Cortex of kidney (tissue), 1 donor: ENCODE measurements at places on chromosomes 6 and 20.

DNA sequence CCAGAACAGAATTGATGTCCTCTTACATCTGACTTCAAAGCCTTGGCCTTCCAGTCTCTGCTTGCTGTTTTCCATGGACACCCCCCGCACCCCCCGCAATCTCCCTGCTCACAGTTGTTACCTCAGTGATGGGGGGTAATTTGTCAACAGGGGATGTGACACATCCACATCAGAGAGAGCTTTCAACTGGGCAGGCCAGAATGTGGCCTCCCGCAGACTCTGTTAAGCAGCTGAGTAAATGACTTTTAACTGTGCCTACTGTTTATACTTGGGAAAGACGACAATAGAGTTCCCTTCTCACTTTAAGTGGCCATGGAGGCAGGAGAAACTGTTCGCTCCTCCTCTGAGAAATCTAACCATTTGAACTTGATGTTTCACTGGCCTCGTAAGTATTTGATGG is 51.0 kb downstream of the TXNDC5 start:
- no peak for DNase-seq

GRCh38 chr6:140478631-140479030 is 1104.2 kb upstream of the CITED2 start:
- DNase-seq, result no peak

- DNase-seq, result no peak
Observed at GRCh38 chr6:150150821-150151646, 8.2 kb downstream of the PPP1R14C start.

GRCh38 chr6:132404736-132405135 is 3.5 kb upstream of the MOXD1 start:
- DNase-seq, result no peak

DNA sequence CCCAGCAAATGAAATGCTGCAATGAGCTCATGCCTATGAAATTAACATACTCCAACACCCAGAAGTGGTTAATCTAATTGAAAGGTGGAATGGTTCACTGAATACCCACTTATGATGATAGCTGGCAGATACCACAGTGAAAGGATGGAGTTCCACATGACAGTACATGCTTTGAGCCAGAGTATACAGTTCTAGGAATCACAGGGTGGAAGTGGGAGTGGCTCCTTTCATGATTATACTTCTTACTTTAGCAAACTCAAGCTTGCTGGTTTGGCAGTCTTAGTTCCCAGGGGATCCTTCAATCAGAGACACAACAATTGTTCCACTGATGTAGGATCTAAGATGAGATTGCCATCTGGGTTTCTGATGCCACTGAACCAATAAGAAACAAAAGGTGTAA is 21.5 kb downstream of the CD164 start:
- DNase-seq, result no peak

DNA sequence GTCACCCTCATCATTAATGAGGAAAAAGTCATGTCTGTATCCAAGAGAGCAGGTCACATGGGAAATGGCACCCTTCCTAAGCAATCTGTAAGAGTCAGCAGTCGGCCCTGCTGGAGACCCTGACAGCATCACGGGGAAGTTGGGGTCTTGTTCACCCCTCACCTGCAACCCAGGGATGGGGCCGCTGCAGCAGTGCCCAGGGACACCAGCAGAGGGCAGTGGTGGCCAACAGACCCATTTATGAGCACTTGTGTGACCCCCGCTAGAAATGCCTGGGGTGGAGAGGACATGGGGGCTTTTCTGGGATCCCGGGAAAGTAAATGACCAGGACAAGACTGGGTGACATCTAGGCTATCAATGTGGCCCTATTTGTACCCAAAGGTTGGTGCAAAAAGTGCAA is 35.9 kb downstream of the ANKRD60 start:
- no peak for DNase-seq

GRCh38 chr6:157985378-157986155 is 3.9 kb downstream of the SYNJ2 start:
- DNase-seq, result no peak

DNA sequence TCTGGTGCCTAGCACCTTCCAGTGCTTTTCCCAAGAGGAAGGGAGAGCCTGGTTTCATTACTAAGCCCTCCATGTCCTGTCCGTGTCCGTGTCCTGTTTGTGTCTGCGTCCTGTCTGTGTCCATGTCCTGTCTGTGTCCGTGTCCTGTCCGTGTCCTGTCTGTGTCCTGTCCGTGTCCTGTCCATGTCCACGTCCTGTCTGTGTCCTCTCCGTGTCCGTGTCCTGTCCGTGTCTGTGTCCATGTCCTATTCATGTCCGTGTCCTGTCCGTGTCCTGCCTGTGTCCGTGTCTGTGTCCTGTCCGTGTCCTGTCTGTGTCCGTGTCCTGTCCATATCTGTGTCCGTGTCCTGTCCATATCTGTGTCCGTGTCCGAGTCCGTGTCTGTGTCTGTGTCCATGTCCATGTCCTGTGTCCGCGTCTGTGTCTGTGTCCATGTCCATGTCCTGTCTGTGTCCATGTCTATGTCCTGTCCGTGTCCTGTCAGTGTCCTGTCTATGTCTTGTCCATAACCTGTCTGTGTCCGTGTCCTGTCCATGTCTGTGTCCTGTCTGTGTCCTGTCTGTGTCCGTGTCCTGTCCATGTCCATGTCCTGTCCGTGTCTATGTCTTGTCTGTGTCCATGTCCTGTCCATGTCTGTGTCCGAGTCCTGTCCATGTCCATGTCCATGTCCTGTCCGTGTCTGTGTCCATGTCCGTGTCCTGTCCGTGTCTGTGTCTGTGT is 54.4 kb upstream of the BHLHE23 start:
- DNase-seq, result no peak

DNA sequence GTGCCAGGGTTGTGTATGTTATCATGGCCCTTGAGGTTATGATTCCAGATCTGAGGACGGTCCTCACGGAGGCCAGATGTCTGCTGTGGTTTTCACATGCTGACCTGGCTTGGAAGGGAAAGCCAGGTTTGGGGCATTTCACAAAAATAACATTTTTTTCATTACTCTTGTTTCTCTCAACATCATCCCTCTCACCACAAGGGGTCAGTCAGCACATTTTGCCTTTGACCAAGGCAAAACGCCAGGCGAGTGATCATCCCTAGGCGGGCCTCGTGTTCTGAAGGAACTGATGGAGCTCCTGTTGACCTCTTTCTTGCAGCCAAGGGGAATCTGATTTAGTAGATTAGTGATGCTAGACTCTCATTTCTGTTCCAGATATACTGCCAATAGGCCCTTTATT is 133.5 kb downstream of the TBC1D7 start:
- DNase-seq, result no peak

- no peak for DNase-seq
Observed at GRCh38 chr20:25992146-25992545, 295.5 kb upstream of the ZNF337 start.

DNA sequence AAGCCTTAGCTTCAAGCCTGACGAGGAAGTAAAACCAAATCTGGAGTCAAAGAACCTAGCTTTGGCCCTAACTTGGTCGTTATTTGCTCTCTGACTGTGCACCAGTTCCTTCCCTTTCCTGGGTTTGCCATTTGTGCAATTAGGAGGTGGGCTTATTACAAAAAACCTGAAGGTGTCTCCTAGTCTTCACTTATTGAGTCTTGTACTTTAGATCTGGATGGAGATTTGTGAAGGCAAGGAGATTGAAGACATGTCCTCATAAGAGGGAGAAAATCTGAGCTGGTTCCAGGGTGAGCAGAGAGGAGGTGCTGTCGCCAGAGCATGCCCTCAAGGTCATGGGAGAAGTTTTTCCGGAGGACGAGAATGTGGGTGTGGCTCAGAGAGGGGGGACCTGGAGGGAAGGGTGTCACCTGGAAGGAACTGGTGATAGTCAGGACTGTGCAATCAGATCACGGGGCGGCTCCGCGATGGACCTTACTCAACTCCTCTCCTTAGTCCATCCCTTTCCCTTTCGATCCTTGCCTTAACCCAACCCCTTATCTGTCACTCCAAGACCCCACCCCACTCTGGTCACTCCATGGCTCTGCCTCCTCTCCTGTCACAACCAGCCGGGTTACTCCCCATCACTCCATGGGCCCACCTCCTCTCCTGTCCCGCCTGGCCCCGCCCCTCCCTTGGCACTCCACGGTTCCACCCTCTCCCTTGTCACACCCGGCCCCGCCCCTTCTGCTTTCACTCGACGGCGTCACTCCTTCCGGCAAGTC is 588 bp upstream of the ACSS2 start:
- DNase-seq, result peak; percentile 72

- DNase-seq, result no peak
Observed at GRCh38 chr6:6712449-6713403, 124.2 kb downstream of the LY86 start.

- DNase-seq, result no peak
Observed at GRCh38 chr6:116500969-116501433, 10.4 kb upstream of the CALHM5 start.

- no peak for DNase-seq
Observed at GRCh38 chr6:168154263-168154917, 75.4 kb upstream of the FRMD1 start.

DNA sequence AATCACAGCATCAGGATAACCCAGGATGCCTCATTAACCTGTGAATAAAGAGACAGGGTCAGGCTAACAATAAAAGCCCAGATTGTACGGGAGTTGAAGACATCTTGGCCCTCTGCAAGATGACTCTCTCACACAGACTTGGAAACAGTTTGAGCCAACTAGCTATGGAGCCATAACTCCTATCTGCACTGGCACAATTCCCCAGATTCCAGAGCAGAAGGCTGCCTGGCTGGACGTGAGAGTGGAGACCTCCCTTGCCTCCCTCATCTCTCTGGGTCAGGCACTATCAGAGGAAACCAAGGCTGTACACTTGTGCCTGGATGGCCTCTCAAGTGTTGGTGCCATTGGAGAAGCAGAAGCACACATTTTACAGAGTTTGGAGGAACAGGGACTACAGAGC is 312.6 kb downstream of the THBS2 start:
- no peak for DNase-seq

GRCh38 chr6:30849903-30850651 is 34.2 kb upstream of the DDR1 start:
- DNase-seq, result no peak

GRCh38 chr20:50398821-50399554 is 111.2 kb upstream of the PTPN1 start:
- DNase-seq, result no peak

GRCh38 chr6:36671687-36672375 is 6.7 kb upstream of the CDKN1A start:
- no peak for DNase-seq

DNA sequence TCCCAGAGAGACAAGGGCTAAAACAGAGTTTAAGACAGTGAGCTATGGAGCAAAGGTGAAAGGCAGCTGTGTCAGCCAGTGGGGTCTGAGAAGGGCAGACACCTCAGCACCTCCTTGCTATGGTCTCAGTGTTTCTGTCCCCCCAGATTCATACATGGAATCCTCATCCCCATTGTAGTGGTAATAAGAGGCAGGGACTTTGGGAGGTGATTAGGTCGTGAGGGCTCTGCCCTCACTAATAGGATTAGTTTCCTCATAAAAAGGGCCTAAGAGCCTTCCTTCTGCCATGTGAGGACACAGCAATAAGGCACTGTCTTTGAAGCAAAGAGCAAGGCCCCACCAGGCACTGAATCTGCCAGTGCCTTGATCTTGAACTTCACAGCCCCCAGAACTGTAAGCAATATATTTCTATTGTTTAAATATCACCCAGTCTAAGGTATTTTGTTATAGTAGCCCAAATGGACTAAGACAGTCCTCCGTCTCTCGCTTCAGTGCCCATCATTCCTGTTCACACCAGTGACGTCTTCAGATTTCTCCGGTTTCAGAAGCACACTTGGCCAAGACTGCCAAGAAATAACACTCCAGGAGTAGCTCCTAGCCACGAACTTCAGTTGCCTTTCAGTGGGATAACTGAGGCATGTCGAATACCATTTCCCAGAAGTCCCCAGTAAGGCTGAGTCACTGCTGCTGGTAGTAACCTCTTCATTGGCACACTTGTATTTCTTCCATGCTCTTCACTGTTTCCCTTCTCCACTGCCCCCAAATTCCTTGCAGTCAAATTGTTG is 32.8 kb downstream of the SLC13A3 start:
- no peak for DNase-seq

GRCh38 chr20:137668-138490 is 4.5 kb upstream of the DEFB126 start:
- DNase-seq, result no peak

GRCh38 chr20:3813848-3814581 is 6.3 kb upstream of the AP5S1 start:
- DNase-seq, result no peak

DNA sequence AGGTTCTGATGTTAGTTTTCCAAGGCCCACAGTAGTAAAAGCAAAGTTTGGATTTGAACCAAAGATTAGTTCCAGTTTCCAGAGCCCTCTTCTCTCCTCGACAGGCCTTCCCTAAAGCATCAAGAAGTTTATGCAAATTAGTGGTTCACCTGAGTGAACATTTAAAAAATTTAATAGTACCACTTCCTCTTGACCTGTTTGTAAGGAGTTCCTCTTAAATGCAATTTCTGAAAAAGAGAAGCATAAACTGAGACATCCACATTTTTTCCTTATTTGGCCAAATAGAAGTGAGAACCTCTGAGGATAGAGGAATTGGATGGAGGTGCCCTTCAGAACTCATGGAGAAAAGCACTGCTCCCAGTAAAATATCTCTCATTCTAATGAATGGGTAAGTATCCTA is 1.2 kb upstream of the DSE start:
- no peak for DNase-seq

DNA sequence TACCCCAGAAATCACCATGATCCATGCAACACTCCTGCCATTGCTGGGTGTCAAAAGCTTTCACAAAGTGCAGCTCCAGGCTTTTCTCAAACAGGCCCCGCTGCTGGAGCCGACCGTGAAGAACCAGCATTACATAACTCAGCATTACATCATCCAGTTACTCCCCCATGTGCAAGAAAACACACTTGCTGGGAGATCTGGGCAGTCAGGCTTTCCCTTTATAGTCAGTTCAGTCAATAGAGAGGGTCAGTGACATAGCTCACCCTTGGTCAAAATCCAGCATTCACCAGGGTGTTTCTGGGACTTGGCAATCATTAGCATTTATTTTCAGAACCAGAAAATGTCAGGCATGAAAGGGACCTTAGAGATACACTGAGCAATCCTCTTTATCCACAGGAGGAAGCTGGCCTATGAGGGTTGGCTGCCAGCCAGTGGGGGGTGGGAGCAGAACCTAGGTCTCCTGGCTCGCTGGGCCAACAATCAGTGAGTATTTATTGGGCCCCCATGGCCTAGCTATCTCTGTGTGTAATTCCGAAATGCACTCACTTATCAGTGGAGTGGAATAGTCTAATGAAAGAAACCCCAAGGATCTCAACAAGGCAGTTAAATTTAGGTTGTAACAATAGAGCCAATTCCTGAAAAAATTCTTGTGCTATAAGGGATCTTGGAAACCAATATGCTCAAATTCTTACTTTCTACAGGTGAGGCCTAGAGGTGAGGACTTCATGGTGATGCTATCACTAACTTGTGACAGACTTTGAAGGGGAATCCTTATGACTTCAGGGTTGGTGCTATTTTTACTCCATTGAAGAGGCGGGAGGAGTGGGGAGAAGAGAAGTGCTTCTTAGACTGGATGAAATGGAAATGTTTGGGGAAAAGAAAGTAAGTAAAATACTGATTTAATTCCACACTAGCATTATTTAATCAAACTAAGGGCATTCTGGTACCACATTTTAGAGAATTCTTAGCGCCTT is 54.6 kb downstream of the LYRM4 start:
- no peak for DNase-seq
